Esophagus muscularis mucosa (tissue), 4 donors: ENCODE measurements at places on chromosomes 13 and 19. TPM values are rescaled to one million over a fixed set of nuclear protein-coding genes. Genes with fewer than 3 reads are reported as not detected.

DNA sequence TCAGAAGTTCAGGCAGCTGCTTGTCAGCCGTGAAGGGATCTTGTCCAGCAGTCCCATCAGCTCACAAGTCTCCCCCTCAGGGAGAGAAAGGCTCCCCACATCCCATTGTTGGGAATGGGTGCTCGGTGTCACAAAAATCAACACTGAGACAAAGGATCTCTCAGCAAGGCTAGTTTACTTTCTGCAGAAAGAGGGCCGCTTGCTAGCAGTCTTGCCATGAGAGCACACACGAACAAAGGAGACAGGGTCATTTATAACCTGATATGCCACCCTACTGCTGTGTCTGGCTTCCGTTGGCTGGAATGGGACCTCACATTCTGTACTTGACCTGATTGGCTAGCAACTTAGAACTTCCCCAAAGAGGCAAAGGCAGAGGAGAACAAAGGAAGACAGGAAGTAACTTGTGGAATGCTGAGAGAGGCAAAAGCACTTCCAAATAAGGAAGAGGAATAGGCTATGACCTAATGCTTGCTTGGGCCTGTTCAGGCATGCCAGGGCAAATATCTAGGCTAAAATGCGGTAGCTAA is 8.7 kb upstream of the IGFL3 start:
- peak; percentile 90 for DNase-seq

DNA sequence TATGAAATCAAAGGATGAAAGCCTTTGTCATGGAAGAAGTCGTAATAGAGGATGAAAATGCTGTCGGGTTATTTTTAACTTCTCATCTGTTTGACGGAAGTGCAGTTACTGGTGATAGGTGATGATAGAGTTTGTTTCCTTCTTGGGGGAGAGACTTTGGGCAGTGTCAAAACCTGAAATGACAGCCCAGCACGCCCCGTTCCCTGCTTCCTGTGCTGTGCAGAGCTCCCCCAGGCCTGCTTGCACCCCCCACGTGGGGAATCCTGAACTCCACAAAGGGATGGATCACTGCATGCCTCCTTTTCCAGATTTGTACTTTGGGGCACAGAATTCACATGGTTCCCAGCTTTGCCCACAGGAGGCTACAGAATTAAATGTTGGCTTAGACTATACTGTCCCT is 102.7 kb downstream of the ATP11A start:
- DNase-seq, result no peak

DNA sequence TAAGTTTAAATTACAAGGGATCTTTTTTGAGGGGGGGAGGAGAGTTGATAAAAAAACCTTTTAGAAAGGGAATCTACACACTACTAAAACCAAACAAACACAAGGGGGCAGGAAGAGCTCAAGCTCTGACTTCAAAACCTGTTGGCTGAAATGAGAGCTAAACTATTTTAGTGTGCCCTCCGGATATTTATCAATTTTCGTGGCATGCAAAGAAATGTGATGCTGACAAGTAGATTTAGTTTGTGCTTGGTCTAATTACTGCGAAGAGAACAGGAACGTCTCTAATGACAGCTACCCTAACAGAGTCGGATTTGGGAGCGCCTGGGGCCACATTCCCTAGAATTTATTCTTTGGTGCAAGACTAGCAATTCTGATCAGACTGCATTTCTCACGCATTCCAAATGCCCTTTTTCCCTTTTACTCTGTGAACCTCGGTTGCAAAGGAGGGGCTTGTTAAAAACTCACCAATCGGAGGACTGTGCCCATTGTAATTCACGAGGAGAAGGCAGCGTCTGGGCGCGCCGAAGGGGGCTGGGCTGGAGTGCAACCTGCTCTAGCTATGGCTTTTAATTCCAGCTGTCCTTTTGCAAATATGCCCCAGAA is 802 bp upstream of the FREM2 start:
- no peak for DNase-seq

GRCh38 chr13:33541962-33542308 is 256.4 kb upstream of the STARD13 start:
- DNase-seq, result no peak

- no peak for DNase-seq
Measured at GRCh38 chr19:57599377-57599760, 316 bp upstream of the ZNF530 start.

SCAMP4 gene
- 26.6 TPM for total RNA-seq

MISP3 gene
- total RNA-seq, result 11.1 TPM

CBARP gene
- 0.58 TPM for total RNA-seq
